ENCODE measurements at places on chromosomes 4 and X. TPM values are rescaled to one million over a fixed set of nuclear protein-coding genes. Genes with fewer than 3 reads are reported as not detected.

The GUCY1A1 gene
- total RNA-seq, result not detected

The SPANXN3 gene
- not detected for total RNA-seq

The FAM47A gene
- not detected for total RNA-seq

The STATH gene
- not detected for total RNA-seq

The TMSB15C gene
- total RNA-seq, result 0.19 TPM

Measured in A549 treated with Mapracorat at 1 μM for 4 hours (cell line).